Lower leg skin (tissue), 4 donors: ENCODE measurements at places on chromosomes 1 and 21.
A peak's percentile ranks its signal among the peaks of the same experiment; 100 is the strongest.

DNA sequence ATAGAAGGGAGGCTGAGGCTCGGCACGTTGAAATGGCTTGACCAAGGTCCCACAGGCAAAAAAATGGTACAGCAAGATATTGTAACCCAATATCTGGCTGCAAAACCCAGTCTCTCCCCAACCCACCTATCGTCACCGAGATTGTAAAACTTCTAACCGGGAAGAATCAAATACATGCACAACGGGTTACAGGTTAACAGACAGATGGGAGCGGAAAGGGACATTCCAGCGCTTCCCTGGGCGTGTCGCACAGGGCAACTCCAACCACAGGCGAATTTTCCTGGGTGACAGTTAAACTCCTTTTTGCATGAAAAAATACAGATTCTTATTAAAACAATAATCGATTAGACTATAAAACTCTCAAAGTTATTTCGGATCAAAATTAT, 31.8 kb upstream of the JUN start:
- no peak for DNase-seq

DNA sequence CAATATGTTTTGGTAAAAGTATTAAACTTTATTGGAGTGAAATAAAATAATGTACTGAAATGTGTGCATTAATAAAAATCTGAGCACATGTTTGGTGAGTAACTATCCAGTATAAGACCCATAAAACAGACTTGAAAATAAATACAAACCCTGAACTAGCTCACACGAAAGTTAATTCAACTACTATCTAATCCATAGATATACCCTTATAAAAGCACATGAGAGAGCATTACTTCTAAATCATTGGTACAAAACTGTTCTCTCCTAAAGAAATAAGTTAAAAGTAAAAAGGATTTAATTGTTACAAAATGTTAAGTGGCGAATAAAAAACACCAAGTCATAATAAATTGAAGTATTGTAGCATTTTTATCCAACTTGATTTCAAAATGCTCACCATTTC, 295.6 kb downstream of the PTPRC start:
- DNase-seq, result no peak

GRCh38 chr1:29649189-29650040, 413.1 kb downstream of the PTPRU start:
- peak; percentile 58 for DNase-seq

- no peak for DNase-seq
These were observed 175.6 kb downstream of the SIPA1L2 start for GRCh38 chr1:232454227-232454886.

GRCh38 chr1:182347019-182347418, 44.6 kb downstream of the GLUL start:
- peak; percentile 64 for DNase-seq

- peak; percentile 25 for DNase-seq
These were observed at the start of gene SLAMF7 for GRCh38 chr1:160739098-160739511. Gene SLAMF7 (plus strand): TSS chr1:160739247. CDS start chr1:160739302, 55 bp downstream.
